ENCODE measurements at places on chromosomes 12 and 14.
A peak's percentile ranks its signal among the peaks of the same experiment; 100 is the strongest.

DNA sequence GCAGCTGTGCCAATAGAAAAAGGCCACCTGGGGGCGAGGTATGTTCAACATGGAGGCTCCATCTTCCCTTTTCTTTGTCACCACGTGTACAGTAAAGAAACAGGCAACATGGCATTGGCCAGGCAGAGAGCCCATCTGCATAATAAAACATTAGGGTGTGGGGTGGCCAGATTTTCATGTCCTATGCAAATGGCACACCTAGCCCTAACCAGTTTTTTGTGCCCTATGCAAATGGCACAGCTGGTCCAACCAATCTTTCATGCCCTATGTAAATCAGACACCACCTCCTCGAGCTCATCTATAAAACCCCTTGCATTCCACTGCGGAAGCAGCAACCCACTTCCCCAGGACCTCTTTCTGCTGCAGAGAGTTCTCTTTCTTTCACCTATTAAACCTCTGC is 149.1 kb upstream of the RGS6 start:
- DNase-seq: no peak

GRCh38 chr12:3658327-3659163 is 94.4 kb downstream of the CRACR2A start:
- no peak for DNase-seq

- DNase-seq: peak; percentile 15
Measured at GRCh38 chr12:6020930-6021329, 75.9 kb upstream of the ANO2 start.

GRCh38 chr12:92717202-92717601 is 14.4 kb downstream of the PLEKHG7 start:
- DNase-seq: no peak

- peak; percentile 49 for DNase-seq
Measured at GRCh38 chr12:58668871-58669270, 251.4 kb downstream of the LRIG3 start.

DNA sequence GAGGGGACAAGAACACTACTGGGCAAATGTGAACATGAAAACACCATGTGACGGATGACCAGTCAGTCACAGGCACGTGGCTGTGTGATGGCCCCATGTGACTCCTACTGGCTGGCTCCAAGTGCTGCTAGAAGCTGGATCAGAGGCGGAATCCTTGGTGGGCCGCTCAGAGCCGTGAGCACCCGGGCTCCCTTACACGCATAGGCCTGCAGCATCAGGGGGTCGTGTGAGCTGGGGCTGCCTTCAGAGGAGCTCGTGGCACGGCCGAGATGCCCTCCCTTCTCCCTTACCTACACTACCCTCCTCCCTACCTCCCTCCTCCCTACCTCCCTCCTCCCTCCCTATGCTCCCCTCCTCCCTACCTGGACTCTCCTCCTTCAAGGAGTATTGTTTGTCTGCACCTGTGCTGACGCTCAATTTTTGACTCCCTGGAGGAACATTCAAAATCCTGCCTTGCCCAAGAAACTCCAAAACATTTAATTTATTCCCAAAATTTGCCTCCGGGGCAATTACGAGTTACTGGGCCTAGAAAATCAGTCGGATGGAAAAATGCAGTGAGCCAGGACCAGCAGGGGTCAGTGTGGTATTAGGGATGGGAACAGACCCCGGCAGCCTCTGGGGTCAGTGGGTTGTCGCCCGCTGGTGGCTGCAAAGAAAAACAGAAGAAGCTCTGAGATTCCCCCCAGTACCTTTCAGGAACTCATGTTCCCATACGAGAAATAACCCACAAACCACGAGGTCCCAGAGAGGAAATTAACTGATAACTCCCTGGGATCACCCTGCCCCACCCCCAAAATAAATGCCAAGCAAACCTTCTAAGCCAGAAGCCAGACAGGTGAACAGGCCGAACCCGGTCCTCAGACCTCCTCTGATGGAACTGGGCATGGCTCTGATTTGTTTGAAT is 61.3 kb downstream of the C14orf132 start:
- no peak for DNase-seq

DNA sequence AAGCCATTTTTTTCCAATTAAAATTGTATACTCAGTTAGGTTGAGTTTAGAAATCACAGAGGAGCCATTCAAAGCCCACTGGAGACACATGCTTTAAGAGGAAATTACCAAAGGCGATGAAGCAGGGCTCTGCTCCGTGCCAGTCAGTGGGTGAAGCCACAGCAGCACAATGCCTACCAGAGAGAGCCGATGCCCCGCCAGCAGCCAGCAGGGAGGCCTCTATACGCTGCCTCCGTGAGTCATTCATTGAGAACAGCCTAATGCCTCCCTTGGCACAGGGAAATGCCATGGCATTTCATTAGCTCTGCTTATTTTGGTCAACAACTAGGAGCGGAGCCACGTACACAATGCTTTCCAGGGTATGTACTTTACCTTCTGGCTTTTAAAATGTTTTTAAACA is 197.8 kb upstream of the FRMD6 start:
- DNase-seq: no peak

- DNase-seq: no peak
Measured at GRCh38 chr12:89369166-89369565, 16.9 kb upstream of the DUSP6 start.
